ENCODE measurements at places on chromosomes 12 and 14. TPM values are rescaled to one million over a fixed set of nuclear protein-coding genes. Genes with fewer than 3 reads are reported as not detected.

RAB35 gene
- total RNA-seq, result 47.1 TPM

PTCSC3 gene
- total RNA-seq, result not detected

KRT73 gene
- not detected for total RNA-seq

LRRIQ1 gene
- total RNA-seq, result 9.7 TPM

ABHD12B gene
- total RNA-seq, result 0.17 TPM

KRT77 gene
- 0.27 TPM for total RNA-seq

FAM222A gene
- 7.9 TPM for total RNA-seq

KLRK1 gene
- total RNA-seq, result not detected

GRCh38 chr12:66235626-66236281, 46.7 kb downstream of the IRAK3 start:
- no peak for DNase-seq

- DNase-seq, result no peak
These were observed 4.0 kb downstream of the SETD1B start for GRCh38 chr12:121807642-121808347.

DNA sequence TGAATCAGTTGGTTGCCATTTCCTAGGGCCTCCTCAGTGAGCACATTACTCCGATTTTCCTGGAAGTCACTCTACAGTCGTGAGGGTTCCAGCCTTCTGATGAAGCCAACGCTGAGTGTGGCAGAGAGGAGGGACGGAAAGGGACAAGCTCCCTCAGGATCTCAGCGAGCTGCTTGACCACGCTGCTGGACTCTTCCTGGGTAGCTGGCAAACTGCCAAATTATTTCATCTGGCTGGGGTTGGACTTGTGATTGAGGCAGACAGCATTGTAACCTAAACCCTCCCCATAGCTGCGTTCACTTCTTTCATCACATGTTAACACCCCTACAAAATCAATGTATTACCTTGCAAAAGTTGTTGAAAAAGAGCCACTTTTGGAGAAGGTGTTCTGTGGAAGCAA, 69.6 kb upstream of the CHST11 start:
- DNase-seq, result no peak

DNA sequence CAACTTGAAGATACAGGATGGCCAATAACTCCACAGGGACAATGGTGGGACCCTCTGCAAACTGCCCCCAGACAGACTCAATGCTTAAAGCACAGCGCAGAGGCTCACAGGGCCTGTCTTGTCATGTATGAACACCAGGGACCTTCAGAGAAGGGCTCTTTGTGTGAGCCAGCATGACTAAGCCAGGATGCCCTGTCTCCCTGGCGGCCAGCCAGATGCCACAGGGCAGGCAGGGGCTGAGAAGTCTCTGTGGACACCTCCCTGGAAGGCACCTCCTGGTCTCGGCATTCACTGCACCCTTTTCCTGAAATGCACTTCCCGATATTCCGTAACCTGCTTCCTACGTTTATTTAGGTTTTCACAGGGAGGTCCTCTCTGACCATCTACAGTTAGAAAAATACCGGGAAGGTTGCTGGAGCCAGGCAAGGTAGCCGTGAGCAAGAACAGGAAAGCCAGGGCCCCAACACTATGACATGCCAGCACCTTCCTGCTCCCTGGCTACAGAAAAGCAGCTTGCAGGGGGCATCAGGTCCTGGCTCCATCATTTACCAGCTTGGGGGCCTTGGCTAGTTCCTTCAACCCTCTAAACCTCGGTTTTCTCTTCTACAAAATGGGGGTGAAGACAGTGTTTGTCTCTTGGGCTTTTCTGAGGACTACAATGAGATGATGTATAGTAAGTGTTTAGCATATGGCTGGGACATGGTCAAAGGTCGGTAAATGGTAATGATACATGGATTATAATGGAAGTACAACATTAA, 65.0 kb downstream of the PITPNM2 start:
- DNase-seq, result no peak
